ENCODE measurements at places on chromosomes 5 and 9. TPM values are rescaled to one million over a fixed set of nuclear protein-coding genes. Genes with fewer than 3 reads are reported as not detected.

DNA sequence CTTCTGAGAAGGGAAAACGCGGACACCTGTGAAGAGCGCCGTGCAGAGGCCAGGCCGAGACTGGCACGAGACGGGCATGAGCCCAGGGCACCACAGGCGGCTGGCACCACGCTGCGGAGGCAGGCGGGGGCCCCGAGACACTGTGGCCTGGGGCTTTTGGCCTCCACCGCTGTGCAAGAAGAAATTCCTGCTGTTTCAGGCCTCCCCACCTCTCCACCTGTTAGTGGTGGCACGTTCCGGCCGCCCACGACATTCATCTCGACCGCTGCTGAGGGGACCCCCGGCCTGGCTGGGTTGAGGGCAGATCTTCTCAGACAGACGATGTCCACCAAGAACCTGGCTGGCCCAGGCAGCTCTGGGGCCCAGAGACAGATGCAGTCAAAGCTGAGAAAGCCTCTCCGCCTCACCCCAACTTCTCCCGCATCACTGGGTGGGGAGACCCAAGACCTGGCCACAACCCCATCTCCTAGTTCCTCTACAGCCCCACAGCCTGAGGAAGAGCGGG lies 11.5 kb downstream of the NACC2 start:
- H3K4me1 ChIP-seq = no peaks in the 10 kb centered on the region

GRCh38 chr5:30525353-30525752 lies 668.1 kb upstream of the CDH6 start:
- peaks cover 3% of the 10 kb centered on the region for H3K4me1 ChIP-seq
- H3K27me3 ChIP-seq = peaks cover 1% of the 10 kb centered on the region
- DNase-seq = no peak
- H3K36me3 ChIP-seq = no peaks in the 10 kb centered on the region

GRCh38 chr5:5882706-5883105 lies 460.2 kb downstream of the ICE1 start:
- H3K4me3 ChIP-seq = no peak overlapping the region
- DNase-seq = no peak
- H3K27me3 ChIP-seq = peaks cover 2% of the 10 kb centered on the region
- H3K4me1 ChIP-seq = no peaks in the 10 kb centered on the region
- H3K36me3 ChIP-seq = no peaks in the 10 kb centered on the region

- H3K27me3 ChIP-seq = peaks cover 9% of the 10 kb centered on the region
- no peak for DNase-seq
- no peak overlapping the region for H3K27ac ChIP-seq
- H3K36me3 ChIP-seq = peaks cover 3% of the 10 kb centered on the region
Observed at GRCh38 chr9:36258996-36259533, 817 bp upstream of the GNE start.

GRCh38 chr9:15909297-15909696 lies 356.5 kb downstream of the CCDC171 start:
- no peaks in the 10 kb centered on the region for H3K27me3 ChIP-seq
- no peak overlapping the region for H3K4me3 ChIP-seq
- H3K27ac ChIP-seq = no peak overlapping the region
- H3K36me3 ChIP-seq = no peaks in the 10 kb centered on the region
- DNase-seq = no peak

DNA sequence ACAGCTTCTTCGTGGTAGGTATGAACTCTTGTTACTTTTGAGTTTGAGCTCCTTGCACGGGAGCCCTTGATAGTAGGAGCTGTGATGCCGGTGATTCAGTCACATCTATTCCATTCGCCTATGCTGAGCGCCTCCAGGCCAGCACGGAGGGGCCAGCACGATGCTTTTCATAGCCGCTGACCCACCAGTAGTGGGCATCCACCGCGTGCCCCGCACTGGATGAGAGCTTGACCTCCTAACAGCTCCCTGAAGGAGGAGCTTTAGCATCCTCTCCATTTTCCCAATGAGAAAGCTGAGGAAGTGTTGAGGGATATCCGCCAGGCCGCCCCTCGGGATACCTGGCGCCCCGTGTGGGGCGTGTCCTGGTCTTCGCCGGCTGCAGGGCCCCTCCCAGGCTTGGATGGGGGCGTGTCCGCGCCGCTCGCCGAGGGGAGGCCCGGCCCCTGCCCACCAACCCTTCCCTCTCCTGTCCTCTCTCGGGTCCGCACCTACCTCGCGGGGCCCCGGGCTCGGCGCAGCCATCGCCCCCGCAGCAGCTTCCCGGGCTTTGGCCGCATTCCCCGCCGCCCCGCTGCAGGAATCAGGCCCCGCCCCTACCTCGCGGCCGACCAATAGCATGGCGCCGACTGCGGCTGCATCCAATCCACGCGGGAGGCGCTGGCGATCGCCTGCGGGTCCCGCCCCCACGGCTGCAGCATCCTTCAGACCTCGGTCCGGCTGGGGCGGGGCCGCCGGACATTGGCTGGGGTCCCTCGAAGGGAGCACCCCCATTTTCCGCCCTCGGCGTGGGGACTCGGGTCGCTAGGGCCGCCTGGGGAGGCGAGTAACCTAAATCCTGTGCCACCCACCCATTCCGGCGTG lies at the start of gene PIP5KL1:
Gene PIP5KL1 (minus strand): TSS at position 547 of the 861 bp plus-strand sequence. CDS start 25 bp downstream, at position 522.
- peak; percentile 88 for DNase-seq
- H3K27ac ChIP-seq = peak within 1 kb of the TSS; percentile 27
- H3K4me3 ChIP-seq = peak within 1 kb of the TSS; percentile 52
- H3K36me3 ChIP-seq = peaks cover 15% of the 10 kb centered on the region

DNA sequence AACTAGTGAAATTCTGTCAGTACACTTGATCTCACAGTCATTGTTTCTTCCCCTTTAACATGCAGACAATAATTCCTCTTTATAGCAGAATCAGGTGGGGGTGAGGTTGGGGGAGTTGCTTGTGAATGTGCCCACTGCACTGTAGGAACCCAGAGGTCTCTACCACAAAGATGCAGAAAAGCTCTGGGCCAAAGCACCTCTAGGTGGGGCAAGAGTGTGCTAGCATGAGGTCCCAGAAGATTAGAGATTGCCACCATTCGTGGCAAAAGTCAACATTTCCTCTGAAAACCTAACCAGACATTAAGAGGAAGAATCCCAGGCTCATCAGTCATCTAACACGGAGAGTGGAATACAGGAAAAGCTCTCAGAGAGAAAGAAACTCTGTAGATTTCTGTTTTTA lies 74.5 kb downstream of the PTCD2 start:
- H3K36me3 ChIP-seq = no peaks in the 10 kb centered on the region
- no peak for DNase-seq
- H3K4me3 ChIP-seq = no peak overlapping the region
- H3K27me3 ChIP-seq = peaks cover 1% of the 10 kb centered on the region
- H3K27ac ChIP-seq = no peak overlapping the region

DNA sequence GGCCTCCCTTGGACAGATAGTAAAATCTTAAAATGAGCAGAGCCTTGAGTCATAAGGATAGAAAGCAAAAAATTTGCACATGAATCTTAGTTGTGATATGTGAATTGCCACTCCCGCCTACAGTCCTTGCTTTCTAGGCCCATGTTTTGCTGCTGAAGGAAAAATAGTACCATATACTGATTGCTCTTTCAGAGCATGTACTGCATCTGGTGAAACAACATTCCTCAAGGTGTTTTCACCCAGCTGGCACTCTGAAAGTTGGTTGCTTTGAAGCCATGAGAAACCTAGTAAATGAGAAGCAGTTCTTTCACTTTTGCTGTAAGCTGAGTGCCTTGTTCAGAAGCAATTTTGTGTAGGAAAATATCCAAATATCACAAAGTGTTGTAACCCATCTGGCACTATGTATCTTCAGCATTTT lies 10.3 kb downstream of the CDC37L1 start:
- peaks cover 3% of the 10 kb centered on the region for H3K36me3 ChIP-seq
- no peak for DNase-seq
- H3K27ac ChIP-seq = no peak overlapping the region
- no peaks in the 10 kb centered on the region for H3K4me1 ChIP-seq
- H3K4me3 ChIP-seq = no peak overlapping the region

DNA sequence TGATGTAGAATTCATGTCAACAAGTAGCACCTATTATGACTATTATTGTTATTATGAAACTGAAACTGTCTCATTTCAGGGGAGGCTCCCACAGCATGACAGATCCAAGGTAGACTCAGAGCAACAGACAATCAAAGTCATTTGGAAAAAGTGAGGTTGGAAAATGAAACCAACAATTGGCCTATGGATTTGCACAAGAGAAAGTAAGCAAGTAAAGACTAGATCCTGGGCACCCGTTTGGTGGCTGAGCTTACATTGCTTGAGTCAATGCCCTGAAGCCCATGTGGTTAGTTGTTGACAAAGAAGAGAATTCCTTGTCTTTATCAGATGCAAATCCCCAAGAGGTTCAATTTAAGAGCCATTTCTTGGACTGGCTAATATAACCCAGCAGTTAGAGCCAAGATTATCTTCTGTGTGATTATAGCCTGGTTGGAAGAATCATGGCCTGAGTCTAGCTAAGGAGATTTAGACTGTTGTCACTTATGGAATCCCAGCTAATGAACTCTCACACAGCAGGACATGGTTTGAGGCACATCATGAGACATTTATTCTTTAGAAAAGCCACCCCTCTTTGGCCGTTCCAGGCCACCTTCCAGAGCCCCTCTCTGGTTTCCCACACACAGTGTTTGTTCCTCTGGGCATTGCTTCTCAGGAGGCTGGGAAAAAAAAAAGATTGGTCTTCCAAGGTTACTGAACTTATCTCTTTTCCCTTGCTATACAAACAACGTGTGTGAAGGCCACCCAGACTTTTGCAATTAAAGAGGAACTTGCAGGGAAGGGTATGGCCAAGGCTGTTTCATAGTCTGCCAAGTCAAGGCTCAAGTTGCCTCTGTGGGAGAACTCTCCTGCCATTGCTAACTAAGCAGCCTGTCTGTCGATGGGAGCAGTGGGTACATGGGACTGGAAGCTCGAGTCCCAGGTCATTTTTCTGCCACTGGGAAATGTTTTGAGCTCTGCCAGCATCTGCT lies 399.5 kb downstream of the ENC1 start:
- peaks cover 2% of the 10 kb centered on the region for H3K4me1 ChIP-seq
- H3K27me3 ChIP-seq = peaks cover 1% of the 10 kb centered on the region
- H3K27ac ChIP-seq = no peak overlapping the region
- H3K36me3 ChIP-seq = no peaks in the 10 kb centered on the region
- no peak overlapping the region for H3K4me3 ChIP-seq

DNA sequence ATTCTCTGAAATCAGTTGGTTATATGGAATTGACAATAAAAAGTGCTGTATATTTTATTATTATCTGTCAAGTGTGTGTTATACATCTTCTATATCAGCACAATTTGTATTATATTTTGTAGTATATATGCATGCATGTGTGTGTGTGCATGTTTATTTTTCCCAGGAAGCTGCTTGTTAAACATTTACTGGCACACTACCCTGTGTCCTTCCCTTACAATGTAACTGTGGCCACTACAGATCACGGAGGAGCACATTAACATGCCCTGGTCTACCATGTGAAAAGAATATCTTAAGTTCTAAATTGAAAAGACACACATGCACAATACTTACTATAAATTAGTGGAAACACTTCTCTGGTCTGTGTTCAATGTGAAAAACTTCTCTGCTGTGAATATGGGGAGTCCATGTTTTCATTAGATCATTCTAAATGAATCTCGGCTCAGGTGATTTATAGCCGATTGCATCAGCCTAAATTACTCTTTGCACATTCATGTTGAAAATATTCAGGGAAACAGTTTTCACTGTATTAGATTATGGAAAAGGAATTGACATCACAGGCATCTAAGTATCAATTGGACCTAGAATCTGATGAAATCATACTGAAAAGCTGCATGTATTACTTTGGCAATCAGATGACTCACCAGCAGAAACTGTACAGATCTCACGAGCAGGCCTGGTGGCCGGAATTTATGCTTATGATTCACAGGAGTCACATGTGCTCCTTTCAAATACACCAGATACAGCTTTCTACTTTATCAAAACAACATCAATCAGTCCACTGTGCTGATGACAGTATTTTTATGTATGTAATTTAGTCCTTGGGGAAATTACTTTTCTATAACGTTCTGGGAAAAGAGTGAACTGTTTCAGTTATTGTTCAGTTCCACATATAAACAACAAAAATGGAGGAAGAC lies 39.4 kb downstream of the LURAP1L start:
- no peak for DNase-seq
- no peaks in the 10 kb centered on the region for H3K27me3 ChIP-seq
- H3K36me3 ChIP-seq = no peaks in the 10 kb centered on the region
- no peak overlapping the region for H3K4me3 ChIP-seq
- no peak overlapping the region for H3K27ac ChIP-seq
- peaks cover 9% of the 10 kb centered on the region for H3K4me1 ChIP-seq

The CDC37L1 gene
- total RNA-seq = 10.7 TPM

The PDE8B gene
- total RNA-seq = 7.8 TPM

The KCNV2 gene
- not detected for total RNA-seq

The CCNI2 gene
- not detected for total RNA-seq

The ADGRV1 gene
- 23.1 TPM for total RNA-seq

The PLAC8L1 gene
- 0.80 TPM for total RNA-seq

The PALM2AKAP2 gene
- 1.2 TPM for total RNA-seq

The P4HA2 gene
- total RNA-seq = 9.9 TPM
